ENCODE measurements at places on chromosomes 3 and 15.

DNA sequence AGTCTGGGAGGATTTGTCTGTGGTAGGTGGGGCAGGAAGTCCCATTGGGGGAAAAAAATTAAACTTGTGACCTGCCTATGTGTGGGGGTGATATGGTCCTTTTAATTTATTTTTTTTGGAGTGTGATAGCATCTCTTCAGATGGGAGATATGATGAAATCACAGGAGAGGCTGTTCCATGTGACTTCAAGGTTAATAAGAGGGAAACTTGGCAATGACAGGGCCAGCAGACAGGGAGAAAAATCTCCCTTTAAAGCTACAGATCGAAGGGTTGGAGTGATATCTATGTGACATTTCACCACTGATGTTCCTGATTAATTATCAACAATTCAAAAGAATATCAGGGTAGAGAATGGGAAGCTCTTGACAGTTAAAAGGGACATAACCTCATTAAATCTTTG lies 886.9 kb downstream of the TUSC7 start:
- DNase-seq = no peak

DNA sequence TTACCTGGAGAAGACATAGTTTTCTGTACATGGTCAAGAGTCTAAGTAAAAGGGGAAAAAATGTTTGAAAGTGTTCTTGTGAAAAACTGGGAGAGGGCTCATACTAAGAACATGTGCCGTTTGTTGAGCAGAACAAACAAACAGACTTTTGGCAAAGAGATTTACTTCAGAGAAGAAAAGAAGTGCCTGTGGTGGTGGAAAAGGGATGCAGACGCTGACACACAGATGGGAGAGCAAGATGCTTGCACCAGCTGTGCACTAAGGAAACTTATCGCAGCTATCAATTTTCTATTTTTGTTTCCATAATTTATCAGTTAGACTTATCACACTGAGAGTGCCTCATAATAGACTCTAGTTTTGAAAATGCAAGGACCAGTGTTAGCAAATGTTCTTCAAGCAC lies 259.6 kb upstream of the PDZRN3 start:
- DNase-seq = no peak

- no peak for DNase-seq
Measured at GRCh38 chr15:82968066-82968465, 15.5 kb upstream of the HOMER2 start.

DNA sequence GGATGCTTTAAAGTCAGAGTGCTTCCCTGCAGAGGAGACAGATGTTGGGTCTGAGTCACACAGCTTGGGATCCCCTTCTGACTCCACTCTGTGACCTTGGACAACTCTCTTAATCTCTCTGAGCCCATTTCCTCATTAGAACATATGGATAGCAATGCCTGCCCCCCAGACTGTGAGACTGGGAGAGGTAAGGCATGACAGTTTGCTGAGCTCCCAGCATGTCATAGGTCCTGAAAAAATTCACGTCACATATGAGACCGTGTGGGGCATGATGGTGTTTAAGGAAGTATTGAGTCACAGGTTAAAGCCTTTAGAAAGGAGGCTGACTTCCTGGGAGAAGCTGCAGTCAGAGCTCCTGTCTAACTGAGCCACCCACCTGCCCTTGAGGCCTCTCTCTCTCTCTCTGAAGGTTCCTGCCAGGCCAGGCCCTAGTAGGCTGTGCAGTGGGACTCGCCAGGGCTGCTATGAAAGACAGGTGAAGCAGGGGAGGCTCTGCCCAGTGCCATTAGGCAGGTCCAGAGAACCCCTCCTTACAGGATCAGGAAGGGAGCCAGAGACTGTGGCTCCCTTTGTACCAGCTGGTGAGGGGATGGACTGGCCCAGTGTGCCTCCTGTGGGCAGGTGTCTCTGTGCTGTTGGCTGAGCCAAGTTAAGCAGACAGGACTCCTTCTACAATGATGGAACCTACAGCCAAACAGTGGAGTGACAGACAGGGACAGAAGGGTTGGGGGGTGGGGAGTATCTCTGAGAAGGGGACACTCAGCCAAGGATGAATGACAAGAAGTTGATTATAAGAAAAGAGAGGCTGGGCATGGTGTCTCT lies 19.5 kb upstream of the DOCK3 start:
- DNase-seq = no peak

- no peak for DNase-seq
Measured at GRCh38 chr15:75666823-75667501, 19.2 kb downstream of the SNX33 start.

DNA sequence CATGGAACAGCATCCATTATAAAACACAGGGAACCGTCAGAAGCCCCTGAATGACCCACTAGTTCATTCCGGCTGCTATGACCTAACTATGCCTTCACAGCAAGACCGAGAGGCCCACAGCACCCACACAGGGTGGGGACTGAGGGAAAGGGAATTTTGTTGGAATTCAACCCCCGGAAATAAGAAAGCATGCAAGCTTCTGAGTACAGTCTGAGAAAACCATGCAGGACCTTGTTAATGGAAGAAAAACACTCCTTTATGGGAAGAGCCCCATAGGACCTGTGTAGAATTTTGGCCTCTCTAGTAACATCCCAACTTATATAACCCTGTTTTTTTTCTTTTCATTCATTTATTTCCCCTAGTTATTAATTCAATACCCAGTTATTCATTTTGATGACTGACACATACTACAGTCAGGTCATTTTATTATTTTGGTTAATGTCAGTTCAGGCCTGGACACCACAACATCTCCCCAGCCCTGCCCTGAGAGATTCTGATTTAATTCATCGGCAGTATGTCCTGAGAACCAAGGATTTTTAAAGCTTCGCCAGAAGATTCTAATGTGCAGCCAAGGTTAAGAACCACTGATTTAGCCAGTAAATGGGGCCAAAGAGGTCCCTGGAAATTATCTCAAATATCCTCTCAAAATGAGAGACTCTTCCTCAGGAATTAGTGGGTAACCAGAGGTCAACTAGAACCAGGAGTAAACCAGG lies 231.6 kb upstream of the GOLGA6L4 start:
- no peak for DNase-seq

GRCh38 chr3:105493305-105493892 lies 126.7 kb downstream of the ALCAM start:
- DNase-seq = no peak

DNA sequence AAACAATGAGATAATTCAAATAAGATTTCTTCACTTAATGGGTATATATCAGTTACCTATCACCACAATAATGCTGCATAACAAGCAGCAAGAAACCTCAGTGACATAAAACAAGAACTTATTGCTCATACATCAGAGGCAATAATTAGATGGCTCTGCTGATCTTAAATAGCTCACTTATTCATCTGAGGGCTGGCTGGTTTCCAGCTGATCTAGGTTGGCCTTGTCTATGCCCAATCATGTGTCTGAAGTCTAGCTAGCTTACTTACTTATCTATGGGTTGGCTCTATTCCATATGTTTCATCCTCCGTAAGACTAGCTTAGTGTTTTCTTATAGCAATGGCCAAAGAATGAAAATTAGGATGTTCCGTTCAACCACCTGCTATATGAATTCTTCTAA lies 109.4 kb upstream of the AGTR1 start:
- DNase-seq = no peak

DNA sequence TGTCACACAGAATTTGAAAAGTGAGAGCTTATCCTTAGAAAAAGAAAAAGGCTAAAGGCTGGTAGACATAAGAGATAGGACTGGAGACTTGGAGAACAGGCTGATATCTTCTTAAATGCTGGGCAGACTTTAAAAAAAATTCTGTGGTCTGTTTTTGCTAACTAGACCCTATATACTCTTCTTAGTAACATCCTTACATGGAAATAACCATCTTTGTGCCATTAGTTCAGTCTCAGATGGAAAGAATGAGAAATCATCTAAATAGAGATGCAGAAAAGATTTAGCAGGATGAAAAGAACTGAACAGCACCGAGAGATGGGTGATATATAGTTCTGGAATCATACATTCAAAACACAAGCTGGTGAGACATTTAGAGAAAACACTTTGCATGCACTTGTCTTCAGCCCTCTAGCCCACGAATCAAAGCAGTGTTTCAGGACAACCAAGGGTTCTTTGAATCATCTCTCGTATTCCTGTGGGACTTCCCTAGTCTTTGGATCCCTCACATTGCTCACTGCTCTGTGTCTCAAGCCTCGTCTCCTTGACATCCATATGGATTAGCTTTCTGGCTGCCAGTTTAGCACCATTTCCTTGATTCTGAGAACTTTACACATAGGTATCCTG lies 93.0 kb upstream of the LYSMD4 start:
- no peak for DNase-seq

- no peak for DNase-seq
Measured at GRCh38 chr3:97432914-97433313, 331.6 kb upstream of the ARL6 start.

DNA sequence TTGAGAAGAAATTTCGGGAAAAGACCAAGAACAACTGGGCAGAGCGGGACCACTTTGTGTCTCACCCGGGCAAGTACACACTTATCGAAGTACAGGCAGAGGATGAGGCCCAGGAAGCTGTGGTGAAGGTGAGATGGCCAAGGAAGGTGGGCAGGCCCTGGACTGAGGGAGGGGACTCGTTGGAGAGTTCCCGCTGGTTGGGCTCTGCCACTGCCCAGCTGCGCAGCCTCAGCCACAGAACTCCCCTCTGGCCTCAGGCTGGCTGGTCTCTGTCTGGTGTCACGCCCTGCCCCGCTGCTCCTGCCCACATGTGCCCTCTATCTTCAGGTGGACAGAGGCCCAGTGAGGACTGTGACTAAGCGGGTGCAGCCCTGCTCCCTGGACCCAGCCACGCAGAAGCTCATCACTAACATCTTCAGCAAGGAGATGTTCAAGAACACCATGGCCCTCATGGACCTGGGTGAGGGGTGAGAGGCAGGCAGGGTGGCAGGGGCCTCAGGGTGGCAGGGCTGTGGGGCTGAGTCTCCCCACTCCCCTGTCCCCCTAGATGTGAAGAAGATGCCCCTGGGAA lies 2.4 kb downstream of the PARP3 start:
- DNase-seq = no peak

GRCh38 chr3:39094851-39095677 lies 12.4 kb downstream of the GORASP1 start:
- DNase-seq = no peak

DNA sequence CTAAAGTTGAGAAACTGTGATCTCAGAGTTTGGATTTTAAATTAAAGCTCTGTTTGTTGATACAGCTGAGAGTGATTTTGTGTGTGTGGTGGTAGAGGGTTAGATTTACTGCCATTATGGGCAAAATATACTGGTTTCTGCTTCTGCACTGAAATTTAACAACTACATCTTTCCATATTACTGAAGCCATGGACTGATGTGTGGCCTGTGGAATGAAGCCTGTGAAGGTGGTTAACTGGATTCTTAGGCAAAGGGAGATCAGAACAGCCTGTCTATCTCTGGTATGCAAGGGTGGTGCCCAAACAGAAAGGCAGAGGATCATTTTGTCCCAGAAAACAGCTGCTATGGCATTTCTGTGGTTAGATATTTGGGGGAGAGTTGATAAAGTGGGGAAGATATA lies 297.3 kb upstream of the THBS1 start:
- no peak for DNase-seq

GRCh38 chr3:137835096-137835495 lies 71.0 kb downstream of the SOX14 start:
- no peak for DNase-seq

DNA sequence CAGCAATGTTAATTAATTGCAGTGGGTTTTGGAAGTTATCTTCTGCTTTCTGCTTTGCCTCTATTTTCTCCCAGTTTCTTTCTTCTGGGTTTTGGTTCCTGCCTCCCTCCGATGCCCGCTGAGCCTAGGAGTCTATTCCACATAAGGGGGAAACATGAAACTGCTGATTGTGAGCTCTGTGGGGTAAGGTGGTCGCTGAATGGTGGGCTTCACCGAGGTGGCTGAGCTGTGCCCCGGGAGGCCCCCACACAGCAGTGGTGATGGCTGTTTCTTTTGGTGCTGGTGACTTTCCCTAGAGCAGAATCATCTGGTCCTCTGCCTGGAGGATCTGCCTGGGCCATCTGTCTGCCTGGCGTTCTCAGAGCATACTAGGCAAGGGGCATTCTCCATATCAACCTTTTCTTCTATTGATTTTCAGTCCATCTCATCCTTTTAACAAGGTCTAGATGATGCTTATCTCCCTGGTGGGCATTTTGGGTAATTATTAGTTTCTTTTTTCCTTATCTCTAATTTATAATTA lies 68.8 kb upstream of the ATP2B2 start:
- DNase-seq = no peak

DNA sequence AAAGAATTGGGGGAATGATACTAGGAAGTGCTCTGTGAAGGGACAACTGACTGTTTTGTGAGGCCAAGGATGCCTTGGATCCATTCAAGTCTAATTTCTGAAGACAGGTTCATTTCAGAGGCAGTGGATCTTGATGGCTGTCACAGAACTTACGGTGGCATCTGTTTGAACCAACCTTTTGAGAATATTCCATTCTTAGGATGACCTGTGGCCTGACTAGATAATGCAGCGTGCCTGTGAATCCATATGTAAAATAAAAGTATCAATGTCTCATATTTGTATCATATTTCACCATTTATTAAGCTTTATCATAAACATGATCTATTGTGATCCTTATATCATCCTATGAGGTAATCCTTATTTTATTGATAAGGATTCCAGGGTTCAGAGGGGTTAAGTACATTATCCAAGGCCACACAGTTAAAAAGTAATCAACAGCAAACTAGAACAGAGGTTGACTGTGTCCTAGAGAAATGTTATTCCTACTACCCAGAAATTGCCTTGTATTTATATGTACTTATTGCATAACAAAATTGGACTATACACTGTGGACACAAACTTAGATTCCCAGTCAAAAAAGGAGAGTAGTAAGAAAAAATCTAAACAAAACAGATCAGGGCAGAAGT lies 34.3 kb downstream of the IL1RAP start:
- no peak for DNase-seq

GRCh38 chr15:67180514-67181191 lies 73.8 kb downstream of the AAGAB start:
- no peak for DNase-seq

DNA sequence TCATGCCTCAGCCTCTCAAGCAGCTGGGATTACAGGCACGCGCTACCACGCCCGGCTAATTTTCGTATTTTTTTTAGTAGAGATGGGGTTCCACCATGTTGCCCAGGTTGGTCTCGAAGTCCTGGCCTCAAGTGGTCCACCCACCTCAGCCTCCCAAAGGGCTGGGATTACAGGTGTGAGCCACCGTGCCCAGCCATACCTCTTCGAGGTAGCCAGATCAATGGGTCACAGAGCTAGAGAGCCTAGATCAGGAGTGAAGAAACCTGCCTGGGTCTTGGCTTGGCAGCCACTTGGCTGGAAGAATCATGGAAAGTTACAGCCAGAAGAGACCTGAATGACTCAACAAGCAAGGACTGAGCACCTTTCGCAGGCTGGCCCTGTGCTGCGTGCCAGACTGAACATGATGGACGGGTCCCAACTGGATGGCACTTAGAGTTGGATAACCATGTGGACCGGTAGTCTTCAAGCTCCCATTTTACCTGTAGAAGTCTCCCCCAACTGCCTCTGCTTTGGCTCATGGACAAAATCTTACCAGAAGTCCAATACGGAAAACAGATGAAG lies 29.7 kb downstream of the GNB5 start:
- DNase-seq = no peak

DNA sequence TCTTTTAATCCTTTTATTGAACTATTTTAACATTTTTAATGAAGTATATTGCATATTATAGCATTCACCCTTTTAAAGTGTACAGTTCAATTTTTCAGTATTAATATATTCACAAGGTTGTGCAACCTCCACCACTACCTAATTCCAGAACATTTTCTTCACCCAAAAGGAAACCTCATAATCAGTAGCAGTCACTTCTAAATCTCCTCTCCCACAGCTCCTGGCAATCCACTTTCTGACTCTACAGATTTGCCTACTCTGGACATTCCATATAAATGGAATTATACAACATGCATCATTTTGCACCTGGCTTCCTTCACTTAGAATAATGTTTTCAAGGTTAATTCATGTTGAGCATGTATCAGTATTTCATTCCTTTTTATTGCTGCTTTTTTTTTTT lies 55.0 kb upstream of the HRH1 start:
- DNase-seq = no peak

Data from activated CD4-positive, CD25-positive, alpha-beta regulatory T cell treated with anti-CD3 and anti-CD28 coated beads, Interleukin-2, amount 50 U/mL, for 16 hours (primary cell).